Activated naive CD8-positive, alpha-beta T cell treated with anti-CD3 and anti-CD28 coated beads, Interleukin-2, amount 50 U/mL, for 24 hours (primary cell): ENCODE measurements at places on chromosomes 16 and 17.

DNA sequence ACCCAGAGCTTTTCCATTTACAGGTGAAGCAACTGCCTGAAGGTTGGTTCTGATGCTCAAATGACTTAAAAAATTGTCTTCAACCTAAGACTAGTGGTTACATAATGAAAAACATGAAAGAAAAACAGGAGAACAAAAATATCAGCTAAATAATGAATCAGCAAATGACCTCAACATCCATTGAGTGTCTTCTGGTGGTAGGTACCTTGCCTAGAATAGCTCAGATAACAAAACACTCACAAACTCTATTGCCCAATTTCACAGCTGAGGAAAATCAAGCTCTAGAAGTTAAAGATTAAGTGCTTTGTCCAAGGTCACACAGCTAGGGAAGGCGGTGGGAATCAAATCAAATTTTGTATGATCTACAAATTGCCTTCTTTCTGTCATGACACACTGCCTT is 304.6 kb upstream of the CDH11 start:
- no peak for DNase-seq

- no peak for DNase-seq
Measured at GRCh38 chr16:59463776-59464175, 729.7 kb upstream of the GOT2 start.

DNA sequence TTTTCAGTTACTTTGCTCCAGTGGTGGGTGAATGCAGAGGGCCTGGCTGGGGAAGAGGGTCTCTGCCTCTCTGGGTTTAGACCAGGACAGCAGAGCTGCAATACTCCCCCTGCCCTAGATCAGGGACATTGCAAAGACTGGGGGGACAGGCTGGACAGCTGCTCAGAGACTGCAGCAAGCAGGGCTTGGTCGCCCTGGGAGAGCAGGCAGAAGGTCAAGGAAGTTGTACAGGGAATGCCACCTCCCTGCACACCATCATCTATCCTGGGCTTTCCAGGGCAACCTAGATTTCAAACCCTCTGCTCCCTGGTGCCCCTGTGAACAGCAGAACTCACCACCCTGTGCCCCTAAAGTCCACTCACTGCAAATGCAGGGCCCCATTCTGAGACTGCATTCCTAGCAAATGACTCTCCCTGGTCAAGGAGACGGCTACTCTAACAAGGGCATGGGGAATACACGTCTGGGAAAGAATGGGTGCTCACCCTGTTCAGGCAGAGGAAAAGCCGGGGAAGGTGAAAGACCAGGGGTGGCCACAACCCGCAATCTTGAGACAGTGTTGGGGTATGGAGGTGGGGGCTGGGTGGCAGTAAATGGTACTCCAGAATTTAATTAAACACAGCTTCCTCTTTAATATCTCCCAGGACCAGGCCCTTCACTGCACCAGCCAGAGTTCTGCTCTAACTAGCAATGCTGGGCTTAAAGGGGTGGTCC is 1.0 kb downstream of the KIFC3 start:
- DNase-seq: no peak

DNA sequence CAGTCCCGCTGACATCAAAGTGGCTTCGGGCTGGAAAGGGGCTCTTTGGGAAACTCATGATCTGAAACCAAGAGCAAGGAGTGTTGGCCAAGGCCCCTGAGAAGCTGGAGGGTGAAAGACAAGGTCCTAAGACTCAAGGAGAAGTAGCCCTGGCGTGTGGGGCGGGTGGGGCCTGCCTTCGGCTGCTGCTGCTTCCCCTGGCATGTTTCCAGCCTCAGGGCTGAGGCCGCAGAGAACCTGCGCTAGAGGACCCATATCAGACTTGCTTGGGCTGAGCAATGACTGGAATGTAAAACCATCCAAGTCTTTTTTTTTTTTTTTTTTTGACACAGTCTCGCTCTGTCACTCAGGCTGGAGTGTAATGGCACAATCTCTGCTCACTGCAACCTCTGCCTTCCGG is 67.5 kb upstream of the GCSH start:
- no peak for DNase-seq

DNA sequence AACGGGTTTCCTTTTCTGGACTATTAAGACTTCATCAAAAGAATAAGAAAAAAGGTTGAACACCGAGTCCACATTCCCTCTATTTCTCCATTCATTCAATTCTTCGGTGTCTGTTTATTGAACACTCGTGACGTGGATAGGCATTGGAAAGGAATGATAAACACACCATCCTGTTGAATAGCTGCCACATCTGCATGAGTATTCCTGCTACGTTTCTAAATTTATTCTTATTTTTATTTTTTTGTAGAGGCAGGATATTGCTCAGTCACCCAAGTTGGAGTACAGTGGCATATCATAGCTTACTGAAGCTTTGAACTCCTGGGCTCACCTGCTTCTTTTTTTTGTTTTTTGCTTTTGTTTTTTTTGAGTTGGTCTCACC is 80.8 kb upstream of the CIBAR2 start:
- DNase-seq: no peak

- no peak for DNase-seq
Measured at GRCh38 chr16:81492965-81493754, 48.6 kb downstream of the CMIP start.

GRCh38 chr17:81867170-81867990 is 3.8 kb downstream of the ARHGDIA start:
- DNase-seq: peak; percentile 42

- no peak for DNase-seq
Measured at GRCh38 chr17:72580321-72581127, 459.7 kb downstream of the SOX9 start.

- DNase-seq: no peak
Measured at GRCh38 chr16:11446566-11447119, 101.4 kb downstream of the RMI2 start.

GRCh38 chr17:73921306-73921705 is 277.1 kb upstream of the SDK2 start:
- DNase-seq: no peak

DNA sequence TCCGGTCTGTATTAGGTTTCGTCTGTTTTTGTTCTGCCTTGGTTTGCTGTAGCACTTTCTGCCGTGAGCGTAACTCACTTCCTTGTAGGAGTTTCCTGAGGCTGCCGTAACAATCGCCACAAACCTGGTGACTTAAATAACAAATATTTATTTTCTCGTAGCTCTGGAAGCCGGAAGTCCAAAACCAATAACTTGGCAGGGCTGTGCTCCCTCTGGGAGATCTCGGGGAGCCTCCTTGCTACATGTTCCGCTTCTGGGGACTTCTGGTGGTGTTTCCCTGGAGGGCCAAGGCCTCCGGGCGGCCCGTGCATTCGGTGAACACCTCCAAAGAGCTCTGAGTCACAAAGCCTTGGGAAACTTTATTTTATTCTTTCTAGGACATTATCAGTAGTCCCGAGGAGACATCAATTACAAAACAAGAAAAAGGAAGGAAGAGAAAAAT is 6.8 kb upstream of the WDR45B start:
- no peak for DNase-seq

DNA sequence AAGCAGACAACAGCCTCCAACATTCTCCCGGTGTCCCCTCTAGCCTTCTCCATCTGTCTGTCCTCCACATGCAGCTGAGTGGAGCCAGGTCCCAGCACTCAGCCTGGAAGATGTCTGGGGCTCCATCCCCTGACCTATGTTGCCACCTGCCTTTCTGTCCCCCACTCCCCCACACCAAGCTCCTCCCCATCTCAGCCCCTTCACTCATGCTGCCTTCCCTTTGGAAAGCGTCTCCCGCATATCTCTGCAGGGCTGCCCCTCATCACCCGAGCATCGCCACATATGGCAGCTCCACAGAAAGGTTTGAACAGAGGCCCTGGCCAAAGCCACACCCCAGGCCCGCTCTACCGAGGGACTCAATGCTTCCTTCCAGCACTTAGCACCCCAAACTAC is 24.2 kb downstream of the NSMCE1 start:
- DNase-seq: no peak

GRCh38 chr17:58153046-58153445 is 4.9 kb downstream of the OR4D1 start:
- peak; percentile 40 for DNase-seq

DNA sequence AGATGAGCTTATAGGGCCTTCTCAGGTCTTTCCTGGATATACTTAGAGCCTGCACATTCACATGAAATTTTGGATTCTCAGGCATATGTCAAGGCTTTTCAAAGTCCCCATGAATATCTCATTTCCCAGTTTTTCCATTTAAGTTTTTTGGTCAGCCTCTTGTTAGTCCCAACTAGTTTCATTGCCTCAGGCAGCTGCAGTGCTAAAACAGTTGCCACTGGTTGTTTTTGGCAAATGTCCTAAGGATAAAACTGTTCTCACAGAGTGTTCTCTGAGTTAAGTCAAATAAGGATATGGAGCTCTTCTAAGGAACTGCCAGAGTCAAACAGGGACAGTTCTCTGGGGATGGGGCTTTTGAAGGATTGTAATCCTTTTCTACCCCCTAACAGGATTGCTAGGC is 39.9 kb upstream of the ABCC11 start:
- DNase-seq: no peak

DNA sequence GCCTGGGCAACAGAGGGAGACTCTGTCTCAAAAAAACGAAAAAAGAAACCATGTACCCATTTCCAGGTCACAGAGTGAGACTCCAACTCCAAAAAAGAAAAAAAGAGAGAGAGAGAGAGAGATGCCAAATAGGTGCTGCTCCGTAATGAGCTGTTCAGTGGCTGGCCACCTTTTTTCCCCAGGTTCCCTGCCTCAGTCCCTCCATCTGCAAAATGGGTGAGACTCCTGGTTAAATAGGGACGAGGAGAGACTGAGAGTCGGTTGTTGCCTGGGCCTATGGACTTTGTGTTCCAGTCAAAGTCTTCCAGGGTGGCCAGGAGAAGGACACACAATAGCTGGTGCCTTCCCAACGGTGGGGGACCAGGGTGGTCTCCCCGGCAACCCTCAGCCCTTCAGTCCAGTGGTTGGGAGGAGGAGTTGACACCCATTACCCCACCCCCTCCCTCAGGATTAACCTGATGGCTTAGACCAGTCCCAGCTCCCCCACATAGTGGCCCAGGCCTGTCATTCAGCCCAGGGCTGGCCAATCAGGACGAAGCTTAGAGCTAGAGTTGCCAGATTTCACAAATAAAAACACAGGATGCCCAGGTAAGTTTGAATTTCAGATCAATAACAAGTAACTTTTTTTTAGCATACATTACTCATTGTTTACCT is 258.2 kb downstream of the PARN start:
- no peak for DNase-seq

GRCh38 chr16:86496262-86496928 is 13.9 kb upstream of the FOXF1 start:
- no peak for DNase-seq

GRCh38 chr16:2825049-2825742 is 4.9 kb upstream of the ZG16B start:
- no peak for DNase-seq

- DNase-seq: no peak
Measured at GRCh38 chr17:42806249-42806648, 7.6 kb downstream of the CNTD1 start.

GRCh38 chr17:17096438-17097178 is 54.4 kb downstream of the MPRIP start:
- no peak for DNase-seq

- no peak for DNase-seq
Measured at GRCh38 chr17:62720126-62720850, 87.8 kb downstream of the MARCHF10 start.

DNA sequence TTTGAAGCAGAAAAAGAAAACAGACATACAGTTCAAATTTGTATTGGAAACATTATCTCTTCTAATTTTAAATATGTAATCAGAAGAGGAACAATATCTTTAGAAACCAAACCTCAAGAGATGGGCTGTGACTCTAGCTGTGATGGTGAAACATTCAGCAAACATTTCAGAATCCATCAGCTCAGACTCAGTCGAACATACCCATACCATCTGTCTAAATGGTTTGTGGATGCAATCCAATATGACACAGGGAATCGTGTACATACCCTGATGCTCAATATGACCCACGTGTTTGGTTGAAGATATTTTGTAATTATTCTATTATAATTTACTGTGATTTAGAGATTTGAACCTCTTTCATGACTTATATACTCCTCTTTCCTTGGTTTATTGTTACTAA is 665.2 kb upstream of the CDH8 start:
- DNase-seq: no peak

GRCh38 chr16:57143149-57143921 is 42.5 kb downstream of the PSME3IP1 start:
- DNase-seq: no peak

GRCh38 chr16:31458073-31458843 is 1.0 kb upstream of the ARMC5 start:
- DNase-seq: peak; percentile 57

GRCh38 chr16:78552716-78553115 is 453.3 kb downstream of the WWOX start:
- DNase-seq: no peak

DNA sequence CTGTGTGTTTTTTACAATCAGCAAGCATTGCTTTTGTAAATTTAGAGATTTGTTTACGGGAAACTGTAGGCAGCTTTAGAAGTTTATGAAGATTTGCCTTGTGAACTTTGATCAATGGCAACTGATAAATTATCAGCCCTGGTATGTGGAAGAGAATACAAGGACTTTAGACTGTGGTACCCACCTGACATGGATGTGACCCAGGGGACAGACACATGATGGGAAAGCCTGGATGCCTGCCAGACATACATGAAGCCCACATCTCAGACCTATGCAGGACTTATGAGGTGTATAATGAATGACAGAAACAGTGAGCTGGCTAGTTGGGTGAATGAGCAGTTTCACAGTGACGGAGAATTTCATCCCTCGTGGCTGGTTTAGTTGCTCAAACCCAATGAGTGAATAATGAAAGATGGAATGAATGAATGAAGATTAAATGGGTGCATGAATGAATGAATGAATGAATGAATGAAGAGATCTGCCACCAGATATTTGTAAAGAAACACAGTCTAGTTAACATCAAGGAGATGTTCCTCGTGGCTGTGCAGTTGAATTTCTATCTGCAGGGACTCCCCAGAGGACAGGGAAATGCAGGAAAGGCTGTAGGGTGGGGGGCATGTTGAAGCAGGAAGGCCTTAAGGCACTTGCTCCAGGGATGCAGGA is 7.6 kb downstream of the TMEM92 start:
- DNase-seq: no peak

DNA sequence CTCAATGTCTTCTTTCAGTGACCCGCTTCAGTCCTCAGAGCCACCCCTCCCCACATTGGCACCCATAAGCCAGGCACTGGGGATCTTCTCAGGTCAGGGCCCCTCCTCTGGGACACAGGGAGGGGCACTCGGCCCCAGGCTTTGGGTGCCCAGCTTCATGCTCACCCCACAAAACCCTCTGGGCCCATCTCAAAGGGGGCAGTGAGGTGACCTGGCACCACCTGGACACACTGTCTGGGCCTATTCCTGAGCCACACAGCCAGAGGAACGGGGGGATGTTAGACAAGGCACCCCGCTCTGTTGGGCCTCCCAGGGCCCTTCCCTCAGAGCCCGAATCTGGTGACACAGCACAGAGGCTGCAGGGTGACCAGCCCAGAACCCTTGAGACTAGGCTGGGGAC is 36.1 kb downstream of the TNFRSF13B start:
- DNase-seq: no peak

GRCh38 chr16:30041841-30042240 is 10.8 kb upstream of the TLCD3B start:
- no peak for DNase-seq

DNA sequence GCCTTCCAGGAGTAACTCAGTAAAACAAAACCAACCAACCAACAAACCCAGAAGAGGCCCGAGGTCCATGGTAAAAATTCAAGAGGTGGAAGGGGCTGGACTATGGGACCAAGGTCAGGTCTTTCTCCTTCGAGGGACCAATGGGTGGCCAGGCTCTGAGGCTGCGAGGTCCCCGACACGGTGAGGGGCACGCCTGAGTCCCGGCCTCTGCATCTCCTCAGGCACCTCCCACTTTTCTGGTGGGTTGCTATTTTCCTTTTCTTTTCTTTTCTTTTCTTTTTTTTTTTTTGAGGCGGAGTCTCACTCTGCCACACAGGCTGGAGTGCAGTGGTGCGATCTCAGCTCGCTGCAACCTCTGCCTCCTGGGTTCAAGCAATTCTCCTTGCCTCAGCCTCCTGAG is 18.0 kb downstream of the CD7 start:
- DNase-seq: peak; percentile 54
